ENCODE measurements at places on chromosomes 13 and 19. TPM values are rescaled to one million over a fixed set of nuclear protein-coding genes. Genes with fewer than 3 reads are reported as not detected.
A peak's percentile ranks its signal among the peaks of the same experiment; 100 is the strongest.

GRCh38 chr19:8148410-8149260 is 757 bp downstream of the FBN3 start:
- DNase-seq, result no peak

DNA sequence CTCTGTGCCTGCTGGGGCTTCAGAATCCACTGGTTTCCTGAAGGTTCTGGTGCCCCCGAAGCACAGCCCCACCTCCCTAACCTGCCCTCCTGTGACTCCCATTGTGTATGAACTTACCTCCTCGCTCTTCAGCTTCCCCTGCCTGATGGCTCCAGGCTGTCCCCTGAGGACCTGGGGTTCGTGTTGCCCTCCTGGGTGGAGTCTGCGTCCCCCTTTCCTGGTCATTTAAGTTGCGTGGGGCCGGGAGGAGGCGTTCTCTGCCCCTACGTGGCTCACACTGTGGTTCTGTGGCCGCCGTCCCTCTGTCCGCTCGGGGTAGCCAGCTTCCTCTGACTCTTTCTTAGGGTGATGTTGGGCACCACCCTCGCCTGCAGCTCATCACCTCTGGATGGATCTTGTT is 13.9 kb downstream of the TFDP1 start:
- DNase-seq, result peak; percentile 15

SLC10A2 gene
- not detected for total RNA-seq

SHC2 gene
- total RNA-seq, result 25.1 TPM

Data from ovary (tissue), 10 donors.